Fibroblast of lung (primary cell): ENCODE measurements at places on chromosomes 1 and 21. TPM values are rescaled to one million over a fixed set of nuclear protein-coding genes. Genes with fewer than 3 reads are reported as not detected.

DNA sequence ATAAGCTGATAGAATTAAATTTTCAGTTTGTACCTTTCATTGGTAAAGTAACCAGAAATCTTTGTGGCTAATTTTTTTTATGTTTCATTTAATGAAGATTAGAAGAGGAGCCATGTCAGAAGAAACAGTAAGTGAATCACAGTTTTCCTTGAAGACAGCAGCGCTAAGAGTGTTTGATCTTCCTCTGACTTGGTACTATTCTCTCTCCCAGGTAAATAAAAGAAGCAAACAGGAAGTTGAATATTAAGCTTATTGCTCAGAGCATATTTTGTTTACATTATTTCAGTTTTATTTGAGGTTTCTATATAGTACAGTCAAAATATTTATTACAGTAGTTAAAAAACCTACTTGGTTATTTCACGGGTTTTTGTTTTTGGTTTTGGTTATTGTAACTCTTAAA lies 3.7 kb downstream of the MIGA1 start:
- no peak for DNase-seq

- no peak for DNase-seq
Measured at GRCh38 chr1:201591981-201592380, 53.1 kb downstream of the NAV1 start.

DNA sequence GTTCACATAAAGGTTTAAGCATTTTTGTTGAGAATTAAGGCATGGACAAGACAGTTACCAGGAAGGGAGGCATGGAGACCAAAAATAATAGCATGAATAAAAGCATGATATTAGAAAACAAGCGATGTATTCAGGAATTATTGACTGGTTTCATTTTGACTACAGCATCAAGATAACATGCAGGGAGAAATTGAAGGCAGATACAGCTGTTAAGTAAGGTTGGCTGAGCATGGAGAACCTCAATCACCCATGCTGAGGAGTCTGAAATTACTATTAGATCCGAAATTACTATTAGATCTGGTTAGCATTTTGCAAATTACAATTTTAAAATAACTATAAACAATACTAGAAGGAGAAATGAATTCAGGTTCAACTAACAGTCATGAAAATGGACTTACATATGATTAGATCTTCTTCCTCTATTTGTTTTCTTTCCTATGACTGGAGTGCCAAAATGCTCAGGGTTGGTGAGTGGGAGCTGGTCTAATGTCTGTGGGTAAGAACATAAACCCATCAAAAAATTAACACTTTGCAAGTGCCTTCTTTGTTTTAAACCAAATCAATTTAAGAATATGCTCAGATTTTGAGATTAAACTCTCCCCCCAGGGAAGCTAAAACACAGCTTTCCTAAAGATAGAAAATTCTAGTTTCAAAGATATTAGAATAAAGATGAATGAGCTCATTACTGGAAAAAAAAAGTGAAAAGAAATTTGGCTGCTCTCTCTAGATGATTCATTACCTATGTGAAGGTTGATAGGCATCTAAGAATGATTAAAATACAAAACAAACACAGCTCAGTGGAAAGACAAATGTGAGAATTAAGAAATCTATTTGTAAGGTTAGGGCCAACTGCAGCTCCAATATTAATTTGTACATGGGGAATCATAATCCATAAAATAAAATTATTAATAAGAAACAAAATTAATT lies 81.7 kb downstream of the ARID4B start:
- no peak for DNase-seq

GRCh38 chr21:41989698-41990097 lies 20.5 kb downstream of the ZBTB21 start:
- no peak for DNase-seq

Gene PLA2G4A
- 2.8 and 5.8 TPM in 2 replicates for polyA plus RNA-seq
